ENCODE measurements at places on chromosomes 7 and 10.

DNA sequence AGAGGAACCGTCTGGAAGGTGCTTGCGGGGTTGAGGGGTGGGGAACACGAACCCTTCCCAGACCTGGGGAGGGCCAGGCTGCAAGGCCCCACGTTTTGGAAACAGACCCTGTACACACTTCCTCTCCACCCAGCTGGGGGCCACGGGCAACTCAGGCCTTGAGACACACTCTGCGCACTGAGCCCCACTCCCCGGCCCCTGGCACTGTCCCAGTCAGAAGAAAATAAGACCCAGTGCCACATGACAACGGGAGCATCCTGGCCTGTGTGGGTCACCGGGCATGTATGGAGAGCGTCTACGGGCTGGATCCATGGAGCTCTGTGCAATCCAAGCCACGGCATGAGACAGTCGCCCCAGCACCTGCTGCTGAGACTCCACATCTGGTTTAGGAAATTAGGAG is 63.7 kb downstream of the CARD11 start:
- DNase-seq = no peak

DNA sequence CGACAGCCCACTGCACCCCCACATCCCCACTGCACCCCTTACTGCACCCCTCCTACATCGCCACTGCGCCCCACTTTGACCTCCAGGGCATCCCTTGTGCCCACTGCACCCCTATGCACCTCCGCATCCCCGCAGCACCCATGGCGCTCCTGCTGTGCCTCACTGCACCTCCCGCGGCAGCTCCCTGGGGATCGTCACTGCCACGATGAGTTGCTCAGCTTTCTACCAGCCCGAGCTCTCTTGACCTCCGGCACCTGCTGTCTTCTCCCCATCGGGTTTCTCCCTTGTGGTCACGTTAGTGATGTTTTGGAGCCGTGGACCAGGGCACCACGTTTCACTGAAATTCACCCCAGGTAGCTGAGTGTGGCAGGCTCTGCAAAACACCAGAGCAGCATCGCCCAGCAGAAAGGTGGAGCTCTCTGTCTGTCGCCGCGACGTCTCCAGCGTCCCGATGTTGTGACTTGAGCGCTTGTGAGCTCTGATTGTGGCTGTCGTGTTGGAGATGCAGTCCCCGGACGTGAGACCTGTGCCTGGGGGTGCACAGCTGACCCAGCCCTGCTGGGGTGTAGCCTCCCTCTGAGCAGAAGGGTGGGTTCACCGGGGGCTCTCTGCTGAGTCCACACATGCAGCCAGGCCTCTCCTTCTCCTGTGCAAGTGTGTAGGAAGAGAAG is 147.7 kb downstream of the DNAJB6 start:
- DNase-seq = no peak

- no peak for DNase-seq
These were observed 90.2 kb upstream of the RAB18 start for GRCh38 chr10:27413831-27414348.

DNA sequence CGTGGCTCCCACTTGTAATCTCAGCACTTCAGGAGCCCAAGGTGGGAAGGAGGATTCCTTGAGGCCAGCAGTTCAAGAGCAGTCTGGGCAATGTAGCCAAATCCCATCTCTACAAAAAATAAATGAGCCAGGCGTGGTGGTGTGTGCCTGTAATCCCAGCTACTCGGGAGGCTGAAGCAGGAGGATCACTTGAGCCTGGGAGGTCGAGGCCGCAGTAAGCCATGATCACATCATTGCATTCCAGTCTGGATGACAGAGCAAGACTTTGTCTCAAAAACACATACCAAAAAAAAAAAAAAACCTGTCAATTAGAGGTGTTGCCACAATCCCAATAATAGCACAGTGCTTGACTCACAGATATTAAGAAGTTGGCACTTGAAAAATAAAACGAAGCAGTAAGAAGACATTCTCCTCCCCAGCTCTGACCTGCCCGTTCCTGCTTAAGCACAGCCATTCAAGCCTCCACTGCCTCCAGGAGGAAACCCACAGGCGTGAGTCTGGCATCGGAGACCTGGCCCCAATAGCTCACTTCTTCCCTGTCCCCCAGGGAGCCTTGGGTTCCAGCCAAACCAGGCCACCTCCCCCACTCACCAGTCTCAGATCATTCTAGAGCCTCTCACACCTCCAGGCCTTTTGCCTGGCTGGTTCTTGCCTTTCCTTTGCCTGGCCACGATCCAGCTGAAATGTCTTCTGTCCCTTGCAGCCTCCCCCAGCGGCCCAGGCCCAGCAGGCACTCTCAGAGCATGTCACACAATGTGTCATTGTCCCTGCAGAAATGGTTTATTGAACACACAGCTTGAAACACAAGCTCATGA is 45.3 kb upstream of the GTF2I start:
- DNase-seq = no peak

GRCh38 chr7:139823959-139824521 is 5.0 kb upstream of the TBXAS1 start:
- no peak for DNase-seq

- no peak for DNase-seq
These were observed 191.1 kb upstream of the TCF7L2 start for GRCh38 chr10:112758961-112759360.

- no peak for DNase-seq
These were observed 290.0 kb upstream of the SEMA3A start for GRCh38 chr7:84484502-84485079.

DNA sequence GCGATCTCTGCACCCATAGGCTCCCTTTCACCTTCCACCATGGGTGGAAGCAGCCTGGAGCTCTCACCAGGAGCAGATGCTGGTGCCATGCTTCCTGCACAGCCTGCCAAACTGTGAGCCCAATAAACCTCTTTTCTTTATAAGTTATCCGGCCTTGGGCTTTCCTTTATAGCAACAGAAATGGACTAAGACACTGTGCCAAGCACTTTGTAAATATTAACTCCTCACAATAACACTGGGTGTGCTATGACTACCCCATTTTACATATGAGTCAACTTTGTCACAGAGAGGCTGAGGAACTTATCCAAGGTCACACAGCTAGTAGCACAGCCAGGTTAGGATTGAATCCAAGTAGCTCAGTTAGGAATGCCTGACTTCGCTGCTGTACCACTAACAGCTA is 79.7 kb upstream of the KCNMA1 start:
- no peak for DNase-seq

- DNase-seq = no peak
These were observed 15.7 kb upstream of the CYREN start for GRCh38 chr7:135186261-135186540.

- no peak for DNase-seq
These were observed 27.7 kb downstream of the PPP2R2D start for GRCh38 chr10:131928248-131929095.

- DNase-seq = peak; percentile 63
These were observed 89.9 kb downstream of the CDH23 start for GRCh38 chr10:71486484-71487114.

GRCh38 chr10:49186613-49187012 is 1.6 kb downstream of the TMEM273 start:
- no peak for DNase-seq

DNA sequence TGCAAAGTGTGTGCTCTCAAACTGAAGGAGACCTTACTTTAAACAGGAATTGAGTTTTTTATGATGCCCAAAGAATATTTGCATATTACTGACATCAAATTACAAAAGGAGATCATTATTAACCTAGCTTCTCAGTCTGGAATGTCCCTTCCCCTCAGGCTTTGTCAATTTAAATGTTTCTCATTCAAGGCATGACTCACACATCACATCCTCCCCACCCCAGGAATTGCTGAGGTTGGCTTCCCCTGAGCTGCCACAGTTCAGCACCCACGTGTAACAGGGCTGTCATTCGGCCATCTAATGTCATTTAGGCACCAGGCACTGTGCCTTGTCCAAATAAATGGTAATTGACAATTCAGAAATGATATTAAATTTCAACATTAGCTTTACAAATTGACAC is 305.9 kb upstream of the MGMT start:
- DNase-seq = no peak

GRCh38 chr10:45811075-45811474 is 36.2 kb downstream of the AGAP4 start:
- no peak for DNase-seq

GRCh38 chr10:6148908-6149307 is 53.8 kb upstream of the PFKFB3 start:
- DNase-seq = no peak

- no peak for DNase-seq
These were observed 384.0 kb upstream of the ADARB2 start for GRCh38 chr10:2121315-2121714.

DNA sequence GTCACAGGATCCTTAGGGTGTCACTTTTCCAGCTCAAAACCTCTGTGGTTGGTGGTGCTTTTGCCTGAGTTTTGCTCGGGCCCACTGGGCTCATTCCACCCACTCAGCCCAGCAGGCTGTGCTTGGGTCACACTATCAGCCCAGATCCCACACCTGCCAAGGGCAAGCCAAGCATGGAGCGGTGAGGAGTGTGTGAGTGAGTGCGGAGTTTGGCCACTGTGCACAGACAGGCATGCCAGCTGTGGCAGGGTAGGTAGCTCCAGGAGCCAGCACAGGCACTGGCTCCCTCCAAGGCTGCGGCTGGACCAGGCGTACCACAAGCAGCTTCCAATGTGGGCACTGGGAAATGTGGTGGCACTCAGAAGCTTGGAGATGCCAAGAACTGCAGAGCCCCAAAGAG is 43.9 kb upstream of the TECTB start:
- no peak for DNase-seq

DNA sequence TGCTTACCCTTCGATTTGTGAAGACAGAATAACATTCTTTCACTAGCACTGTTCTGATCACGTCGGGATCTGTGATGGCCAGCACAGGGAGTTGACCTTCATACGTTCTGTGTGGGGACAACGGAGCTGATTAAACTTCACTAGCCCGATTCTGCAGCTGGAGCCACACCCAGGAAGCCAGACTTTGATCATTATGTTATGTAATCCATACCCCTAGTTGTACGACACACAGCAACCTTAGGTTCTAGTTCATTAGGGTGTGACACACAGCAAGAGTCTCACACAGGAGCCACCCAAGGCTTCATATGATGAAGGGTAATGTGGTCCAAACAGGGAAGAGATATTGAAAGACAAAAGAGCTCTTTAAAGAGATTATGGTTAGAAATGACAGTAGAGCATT is 7.2 kb downstream of the CYP3A5 start:
- DNase-seq = no peak

DNA sequence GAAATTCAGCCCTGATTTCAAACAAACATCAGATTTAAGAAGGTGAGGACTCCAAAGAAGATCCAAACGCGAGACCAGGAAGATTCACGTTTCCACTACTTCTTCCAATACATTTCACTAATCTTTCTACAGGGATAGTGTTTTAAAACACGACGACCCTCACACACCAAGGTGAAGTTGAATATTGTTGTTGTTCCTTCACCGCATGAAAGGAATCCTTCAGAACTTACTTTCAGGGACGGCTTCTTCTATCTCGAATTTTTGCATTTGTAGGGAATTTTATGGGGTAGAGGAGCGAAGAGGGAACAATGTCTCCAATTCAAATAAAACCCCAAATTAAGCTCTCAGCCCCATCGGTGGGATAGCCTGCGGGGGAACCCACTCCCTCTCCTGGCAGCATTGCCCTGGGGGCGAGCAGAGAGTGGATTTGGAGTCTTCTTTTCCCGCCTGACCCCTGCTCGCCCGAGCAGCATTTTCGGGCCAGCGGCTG is 1.5 kb upstream of the GATA3 start:
- no peak for DNase-seq

DNA sequence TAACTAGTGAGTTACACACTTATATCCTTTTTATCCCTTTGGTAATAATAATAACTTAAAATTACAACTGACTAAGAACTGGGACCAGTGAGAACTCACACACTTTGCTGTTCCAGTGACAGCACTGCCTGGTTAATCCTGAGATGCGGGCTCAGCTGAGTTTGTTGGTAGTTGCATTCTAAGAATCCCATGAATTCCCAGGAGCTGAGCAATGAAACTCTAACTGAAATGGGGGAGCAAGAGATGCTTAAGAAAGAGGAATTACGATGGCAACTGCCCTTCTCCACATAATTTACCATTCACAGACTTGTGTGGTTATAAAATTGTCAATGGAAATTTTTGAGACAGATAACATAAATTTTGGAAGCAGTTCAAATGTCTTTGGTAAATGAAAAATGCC is 659.4 kb downstream of the MAGI2 start:
- DNase-seq = no peak

DNA sequence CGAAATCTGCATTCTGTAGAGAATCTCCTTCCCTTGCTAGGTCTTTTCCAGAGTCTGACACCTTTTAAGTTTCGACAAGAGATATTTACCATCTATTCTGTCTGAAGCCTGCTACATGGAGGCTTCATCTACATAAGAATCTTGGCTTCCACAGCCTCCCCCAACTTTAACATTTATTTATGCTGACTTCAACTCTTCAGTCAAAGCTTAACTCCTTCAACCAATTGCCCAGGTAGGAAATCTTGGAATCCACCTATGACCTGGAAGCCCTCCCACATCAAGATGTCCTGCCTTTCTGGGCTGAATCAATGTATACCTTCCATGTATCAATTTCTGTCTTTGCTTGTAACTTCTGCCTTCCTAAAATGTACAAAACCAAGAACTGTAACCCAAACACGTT is 54.7 kb downstream of the MINPP1 start:
- no peak for DNase-seq

DNA sequence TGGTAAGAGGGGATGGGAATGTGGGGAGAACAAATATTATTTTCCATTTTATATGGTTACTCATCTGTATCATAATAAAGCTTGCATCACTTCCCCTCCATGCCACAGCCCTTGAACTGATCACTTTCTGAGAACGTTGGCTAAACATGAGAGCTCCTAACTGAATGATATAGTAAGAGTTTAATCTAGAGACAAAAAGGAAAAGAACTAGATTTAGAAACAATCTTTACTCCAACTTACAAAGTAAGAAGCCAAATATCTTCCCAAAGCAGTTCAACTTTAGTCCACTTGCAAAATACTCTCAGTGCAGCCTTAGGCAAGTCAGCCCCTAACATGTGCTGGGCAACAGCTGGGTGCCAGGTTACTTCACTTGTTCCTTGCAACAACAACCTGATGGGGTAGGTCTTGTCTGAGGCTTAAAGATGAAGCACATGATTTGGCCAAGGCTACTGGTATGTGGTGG is 20.3 kb downstream of the SMURF1 start:
- no peak for DNase-seq

Data from progenitor cell of endocrine pancreas (in vitro differentiated cells).